ENCODE measurements at places on chromosomes 13 and 19.

DNA sequence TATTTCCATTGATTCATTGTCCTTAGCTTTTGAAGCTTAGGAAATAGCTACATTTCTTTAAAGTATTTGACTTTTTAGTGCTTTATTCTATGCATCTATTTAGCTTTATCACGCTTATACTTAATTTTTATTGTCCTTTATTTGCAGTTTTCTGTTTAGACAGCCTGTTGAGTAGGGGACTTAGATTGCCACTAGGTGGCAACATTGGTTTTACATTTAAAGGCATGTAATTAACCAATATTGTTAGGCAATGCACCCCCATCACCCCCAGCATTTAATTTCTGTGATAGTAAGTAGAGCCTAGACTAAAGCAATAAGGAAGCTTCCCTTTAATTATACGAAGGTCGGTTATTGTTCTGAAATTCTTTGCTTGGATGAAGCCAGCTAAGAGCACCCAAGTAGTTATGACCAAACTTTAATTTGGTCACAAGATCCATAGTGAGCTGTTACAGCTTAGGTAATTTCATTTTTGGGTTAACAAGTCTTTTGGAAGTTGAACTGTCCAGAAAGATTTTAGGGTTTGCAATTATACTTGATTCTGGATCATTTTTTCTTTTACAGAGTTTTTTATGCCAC lies 36.5 kb downstream of the B3GLCT start:
- H3K4me1 ChIP-seq: no peaks in the 10 kb centered on the region
- no peak overlapping the region for H3K4me3 ChIP-seq
- no peaks in the 10 kb centered on the region for H3K27me3 ChIP-seq
- H3K27ac ChIP-seq: no peak overlapping the region
- peak; percentile 60 for DNase-seq
- no peaks in the 10 kb centered on the region for H3K36me3 ChIP-seq

DNA sequence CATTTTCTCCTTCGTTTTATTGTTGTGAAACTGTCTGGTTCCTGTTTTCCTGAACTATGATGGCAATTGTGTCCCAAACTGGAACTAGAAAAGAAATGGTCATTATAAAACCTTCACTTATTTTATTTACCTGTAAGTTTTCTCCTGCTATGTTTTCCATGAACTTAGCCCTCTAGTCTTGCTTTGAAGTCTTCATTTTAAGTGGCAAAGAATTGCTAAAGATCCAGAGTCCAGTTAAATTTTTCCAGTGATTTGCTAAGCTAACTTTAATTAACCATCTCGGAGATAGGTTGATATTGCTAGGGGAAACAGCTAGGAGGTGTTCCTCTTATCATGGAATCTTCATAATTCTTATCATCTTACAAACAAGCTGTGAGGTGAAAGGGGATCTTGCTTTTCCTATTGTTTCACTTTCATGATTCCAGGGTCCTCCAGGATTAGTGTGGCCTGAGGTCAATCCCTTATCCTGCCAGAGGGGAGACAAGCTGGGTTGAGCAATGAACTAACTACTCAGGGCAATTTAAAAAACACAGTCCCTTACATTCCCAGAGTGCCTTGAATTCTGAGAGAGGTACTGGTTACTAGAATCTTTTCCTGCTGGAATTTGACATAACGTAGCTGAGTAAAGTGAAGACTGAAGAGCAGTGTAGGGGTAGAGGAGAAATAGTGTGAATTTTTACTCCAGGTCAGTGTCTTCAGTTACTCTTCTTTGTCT lies 112.5 kb downstream of the ESD start:
- H3K36me3 ChIP-seq: peaks cover 4% of the 10 kb centered on the region
- H3K27me3 ChIP-seq: no peaks in the 10 kb centered on the region
- DNase-seq: no peak
- no peak overlapping the region for H3K4me3 ChIP-seq
- peaks cover 39% of the 10 kb centered on the region for H3K4me1 ChIP-seq

DNA sequence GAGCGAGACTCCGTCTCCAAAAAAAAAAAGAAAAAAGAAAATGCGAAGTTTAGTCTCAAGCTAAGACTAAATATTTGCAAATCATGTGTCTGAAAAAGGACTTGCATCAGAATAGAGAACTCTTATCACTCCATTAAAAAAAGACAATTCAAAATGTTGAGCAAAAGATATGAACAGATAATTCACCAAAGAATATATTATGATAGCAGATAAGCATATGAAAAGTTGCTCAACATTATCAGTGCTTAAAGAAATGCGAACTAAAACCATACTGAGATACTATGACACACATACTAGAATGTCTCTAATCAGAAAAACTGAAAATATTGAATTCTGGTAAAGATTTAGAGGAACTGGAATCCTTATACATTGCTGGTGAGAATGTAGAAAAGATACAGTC lies 38.7 kb upstream of the SACS start:
- no peaks in the 10 kb centered on the region for H3K27me3 ChIP-seq
- no peak overlapping the region for H3K4me3 ChIP-seq
- no peaks in the 10 kb centered on the region for H3K36me3 ChIP-seq
- no peaks in the 10 kb centered on the region for H3K4me1 ChIP-seq
- DNase-seq: no peak
- H3K27ac ChIP-seq: no peak overlapping the region

GRCh38 chr19:18568367-18568766 lies 3.3 kb upstream of the UBA52 start:
- H3K4me3 ChIP-seq: no peak overlapping the region
- H3K27me3 ChIP-seq: no peaks in the 10 kb centered on the region
- no peak for DNase-seq
- H3K4me1 ChIP-seq: peaks cover 20% of the 10 kb centered on the region

- peak overlapping the region; percentile 19 for H3K27ac ChIP-seq
- no peaks in the 10 kb centered on the region for H3K27me3 ChIP-seq
- DNase-seq: no peak
Measured at GRCh38 chr19:27972291-27973040, 1240.5 kb downstream of the UQCRFS1 start.

- no peaks in the 10 kb centered on the region for H3K27me3 ChIP-seq
- H3K4me1 ChIP-seq: no peaks in the 10 kb centered on the region
- H3K27ac ChIP-seq: no peak overlapping the region
- no peak for DNase-seq
- H3K4me3 ChIP-seq: no peak overlapping the region
Measured at GRCh38 chr13:92097337-92097903, 699.0 kb downstream of the GPC5 start.

DNA sequence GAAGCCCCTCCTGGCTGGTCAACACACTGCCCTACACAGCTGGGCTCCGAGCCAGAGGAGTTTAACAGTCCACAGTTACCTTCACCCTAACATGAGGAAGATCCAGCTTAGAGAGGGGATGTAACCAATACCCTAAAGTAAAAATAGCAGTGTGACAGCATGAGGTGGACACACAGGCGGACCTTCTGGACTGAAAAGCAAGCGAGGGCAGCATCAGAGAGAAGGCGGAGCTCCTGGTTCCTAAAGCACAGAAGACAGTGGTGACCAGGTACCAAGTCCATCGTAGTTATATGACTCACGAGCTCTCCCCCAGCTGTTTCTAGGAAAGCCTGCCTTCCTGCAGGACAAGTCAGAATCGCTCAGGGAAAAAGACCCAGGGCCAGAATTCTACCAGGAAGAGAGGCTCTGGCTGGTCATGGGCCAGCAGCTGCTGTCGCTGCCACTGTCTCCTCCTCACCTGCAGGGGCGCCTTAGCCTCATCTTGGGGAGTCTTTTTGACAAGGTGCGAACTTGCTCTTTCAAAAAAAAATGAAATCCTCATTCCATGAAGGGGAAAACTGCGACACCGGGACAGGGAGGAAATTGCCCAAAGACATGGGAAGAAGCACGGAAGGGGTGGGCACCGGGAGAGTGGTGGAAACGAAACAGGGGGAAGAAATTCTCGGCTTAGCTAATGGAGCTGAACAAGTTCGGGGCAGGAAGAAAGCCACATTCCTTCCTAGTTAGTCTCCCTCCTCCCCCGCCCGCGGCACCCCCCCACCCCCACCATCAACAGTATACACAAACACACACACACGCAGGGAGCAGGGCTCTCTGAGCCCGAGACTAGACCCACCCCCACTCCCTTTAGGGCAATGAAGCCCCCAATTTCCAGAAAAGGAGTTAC lies 1.7 kb downstream of the ELL start:
- peak; percentile 77 for DNase-seq
- peaks cover 52% of the 10 kb centered on the region for H3K4me1 ChIP-seq
- no peaks in the 10 kb centered on the region for H3K27me3 ChIP-seq
- peak overlapping the region; percentile 98 for H3K27ac ChIP-seq

DNA sequence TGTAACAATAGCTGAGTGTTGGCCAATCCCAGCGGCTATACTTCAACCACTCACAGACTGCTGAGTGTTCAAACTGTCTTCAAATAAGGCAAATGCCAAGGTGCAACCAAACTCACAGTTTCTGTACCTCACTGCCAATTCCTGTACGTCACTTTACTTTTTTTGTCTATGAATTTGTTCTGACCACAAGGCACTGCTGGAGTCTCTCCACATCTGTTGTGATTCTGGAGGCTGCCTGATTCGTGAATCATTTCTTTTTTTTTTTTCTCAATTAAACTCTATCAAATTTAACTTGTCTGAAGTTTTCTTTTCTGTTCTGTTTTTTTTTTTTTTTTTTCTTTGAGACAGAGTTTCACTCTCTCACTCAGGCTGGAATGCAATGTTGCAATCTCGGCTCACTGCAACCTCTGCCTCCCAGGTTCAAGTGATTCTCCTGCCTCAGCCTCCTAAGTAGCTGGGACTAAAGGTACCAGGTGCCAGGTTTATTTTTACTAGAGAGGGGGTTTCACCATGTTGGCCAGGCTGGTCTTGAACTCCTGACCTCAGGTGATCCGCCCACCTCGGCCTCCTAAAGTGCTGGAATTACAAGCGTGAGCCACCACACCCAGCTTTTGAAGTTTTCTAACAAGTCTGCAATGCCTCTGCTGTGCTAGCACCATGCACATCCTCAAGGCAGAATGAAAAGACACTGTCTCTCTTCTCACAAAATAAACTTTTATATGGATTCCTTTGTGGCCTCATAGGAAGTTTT lies 401.7 kb downstream of the IRS2 start:
- DNase-seq: no peak
- H3K27ac ChIP-seq: no peak overlapping the region
- no peaks in the 10 kb centered on the region for H3K27me3 ChIP-seq
- H3K4me3 ChIP-seq: no peak overlapping the region
- no peaks in the 10 kb centered on the region for H3K36me3 ChIP-seq

- DNase-seq: no peak
- no peak overlapping the region for H3K4me3 ChIP-seq
- H3K27ac ChIP-seq: peak overlapping the region; percentile 7
- peaks cover 29% of the 10 kb centered on the region for H3K4me1 ChIP-seq
Measured at GRCh38 chr19:43584484-43584883, 8.9 kb downstream of the PINLYP start.

DNA sequence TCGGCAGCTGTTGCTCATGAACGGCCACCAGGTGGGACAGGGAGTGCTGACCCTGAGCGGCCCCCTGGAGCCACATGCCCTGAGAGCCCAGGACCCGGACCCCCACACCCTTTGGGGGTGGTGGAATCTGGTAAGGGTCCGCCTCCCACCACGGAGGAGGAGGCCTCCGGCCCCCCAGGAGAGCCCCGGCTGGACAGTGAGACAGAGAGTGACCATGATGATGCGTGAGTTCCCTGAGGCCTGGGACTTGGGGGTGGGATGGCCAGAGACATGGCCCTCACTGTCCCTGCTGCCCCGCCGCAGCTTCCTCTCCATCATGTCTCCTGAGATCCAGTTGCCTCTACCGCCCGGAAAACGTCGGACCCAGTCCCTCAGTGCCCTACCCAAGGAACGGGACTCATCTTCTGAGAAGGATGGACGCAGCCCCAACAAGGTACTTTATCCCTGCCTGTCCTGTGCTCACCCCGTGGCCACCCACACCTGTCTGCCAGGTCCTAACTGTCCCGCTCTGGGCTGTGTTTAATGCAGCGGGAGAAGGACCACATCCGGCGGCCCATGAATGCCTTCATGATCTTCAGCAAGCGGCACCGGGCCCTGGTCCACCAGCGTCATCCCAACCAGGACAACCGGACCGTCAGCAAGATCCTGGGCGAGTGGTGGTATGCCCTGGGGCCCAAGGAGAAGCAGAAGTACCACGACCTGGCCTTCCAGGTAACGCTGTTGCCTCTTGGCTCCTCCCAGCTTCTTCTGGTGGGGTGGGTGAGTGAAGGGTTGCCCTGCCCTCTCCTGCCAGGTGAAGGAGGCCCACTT lies 14.7 kb upstream of the PRR19 start:
- peak overlapping the region; percentile 100 for H3K27ac ChIP-seq
- no peak for DNase-seq
- H3K27me3 ChIP-seq: no peaks in the 10 kb centered on the region
- peaks cover 51% of the 10 kb centered on the region for H3K36me3 ChIP-seq

DNA sequence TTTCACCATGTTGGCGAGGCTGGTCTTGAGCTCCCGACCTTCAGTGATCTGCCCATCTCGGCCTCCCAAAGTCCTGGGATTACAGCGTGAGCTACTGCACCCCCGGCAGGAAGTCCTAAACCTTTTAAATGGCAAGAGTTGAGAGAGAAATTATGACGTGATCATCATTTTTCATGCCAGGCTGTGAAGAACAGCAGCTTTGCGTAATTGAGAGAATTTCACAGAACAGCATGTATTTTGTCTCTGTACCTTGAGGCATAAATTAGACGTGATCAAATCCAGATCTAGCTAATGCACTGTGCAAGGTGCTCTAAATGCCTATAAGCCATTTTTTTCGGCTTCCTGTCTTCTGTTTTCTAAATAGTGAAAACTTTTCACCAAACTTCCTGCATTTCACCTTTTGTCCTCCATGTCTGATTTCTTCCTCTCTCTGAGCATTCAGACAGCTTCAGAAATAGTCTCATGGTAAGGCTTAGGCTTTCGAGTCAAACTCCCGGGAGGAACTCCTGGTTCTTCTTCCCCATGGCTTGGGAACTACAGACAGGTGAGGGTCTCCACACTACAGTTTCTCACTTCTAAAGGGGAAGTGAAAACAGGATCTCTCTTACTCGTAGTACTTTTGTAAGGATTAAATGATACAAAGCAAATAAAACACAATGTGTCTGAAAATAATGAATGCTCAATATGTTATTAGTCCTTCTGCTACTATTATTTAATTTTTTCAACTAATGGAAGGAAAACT lies 51.0 kb downstream of the WDFY2 start:
- no peaks in the 10 kb centered on the region for H3K36me3 ChIP-seq
- no peaks in the 10 kb centered on the region for H3K27me3 ChIP-seq
- H3K4me1 ChIP-seq: peaks cover 16% of the 10 kb centered on the region
- H3K27ac ChIP-seq: peak overlapping the region; percentile 70
- DNase-seq: no peak
- no peak overlapping the region for H3K4me3 ChIP-seq

All from stomach (tissue), 19 donors.